ENCODE measurements at places on chromosomes 7 and 10.

DNA sequence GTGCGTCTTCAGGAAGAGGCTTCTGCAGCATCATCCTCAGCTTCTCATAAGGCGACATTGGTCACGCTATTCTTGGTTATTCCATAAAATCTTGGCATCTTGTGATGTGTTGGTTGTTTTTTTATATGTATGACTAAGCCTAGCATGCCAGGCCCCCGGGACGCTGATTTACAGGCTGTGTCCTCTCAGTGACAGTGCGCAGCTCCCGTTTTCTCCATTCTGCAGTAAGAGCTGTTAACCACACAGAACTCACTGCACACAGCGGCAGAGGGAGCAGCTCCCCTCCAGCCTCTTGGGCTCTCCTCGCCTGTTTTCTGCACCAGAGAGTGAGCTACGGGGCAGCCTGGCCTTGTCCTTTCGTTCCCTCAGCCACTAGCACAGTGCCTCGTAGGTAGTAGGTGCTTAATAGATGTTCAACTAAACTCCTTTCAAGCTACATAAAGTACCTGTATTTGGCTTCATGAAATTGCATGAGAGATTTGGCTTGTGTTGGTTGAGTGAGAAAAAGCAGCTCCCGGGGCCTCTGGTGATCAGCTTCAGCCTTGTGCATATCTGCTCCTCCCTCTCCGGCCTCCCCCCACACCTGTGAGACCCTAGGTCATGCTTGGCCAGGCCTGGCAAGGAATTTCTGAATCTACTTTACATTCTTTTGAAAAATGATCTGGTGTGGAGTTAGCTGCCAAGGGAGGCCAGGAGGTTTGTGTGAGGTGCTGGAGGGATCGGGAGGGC, 116.2 kb downstream of the WDR37 start:
- no peak for DNase-seq

- DNase-seq: no peak
Observed at GRCh38 chr10:71946700-71947099, 17.5 kb upstream of the CHST3 start.

DNA sequence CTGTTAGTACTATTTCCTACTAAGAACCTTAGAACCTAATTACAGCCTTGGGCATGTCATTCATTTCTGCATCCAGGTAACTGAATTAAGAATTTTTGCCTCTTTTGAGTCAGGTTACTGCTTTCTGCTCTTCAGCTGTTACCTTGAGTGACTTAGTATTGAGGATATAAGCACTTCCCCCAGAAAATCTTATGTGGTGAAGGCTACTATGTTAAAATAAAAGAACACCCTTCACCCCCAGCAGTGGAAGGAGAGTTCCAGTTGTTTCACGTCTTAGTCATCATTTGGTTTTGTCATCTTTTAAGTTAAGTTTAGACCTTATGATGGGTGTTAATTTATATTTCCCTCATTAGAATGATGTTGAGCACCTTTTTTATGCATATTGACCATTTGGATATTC, 82.8 kb downstream of the GLCCI1 start:
- DNase-seq: no peak

DNA sequence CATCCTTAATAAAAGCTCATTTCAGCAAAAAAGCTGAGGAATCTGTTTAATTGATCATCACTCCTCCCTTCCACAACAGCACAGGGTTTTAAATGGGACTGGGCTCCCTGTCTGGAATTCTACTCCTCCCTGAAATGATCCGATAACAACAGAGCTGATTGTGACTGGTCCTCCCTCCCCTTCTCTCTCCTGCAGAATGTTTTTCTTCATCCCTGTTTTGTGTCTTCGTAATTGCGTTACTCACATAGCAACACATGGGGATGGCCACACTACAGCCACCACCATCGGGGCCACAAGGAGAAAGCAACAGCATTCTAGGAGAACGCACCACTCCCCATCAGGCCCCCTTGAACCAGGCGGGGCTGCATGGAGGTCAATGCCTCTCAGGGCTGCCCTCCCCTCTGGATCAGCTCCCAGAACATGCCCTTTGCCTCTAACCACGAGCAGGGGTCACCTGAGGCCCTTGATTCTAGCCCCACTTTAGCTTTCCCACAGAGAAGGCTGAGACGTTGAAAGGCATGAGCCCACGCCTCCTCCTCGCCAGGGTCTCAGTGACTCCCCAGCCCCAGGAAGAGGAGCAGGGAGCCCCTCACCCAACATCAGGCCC, 152.6 kb downstream of the PLXNA4 start:
- no peak for DNase-seq

DNA sequence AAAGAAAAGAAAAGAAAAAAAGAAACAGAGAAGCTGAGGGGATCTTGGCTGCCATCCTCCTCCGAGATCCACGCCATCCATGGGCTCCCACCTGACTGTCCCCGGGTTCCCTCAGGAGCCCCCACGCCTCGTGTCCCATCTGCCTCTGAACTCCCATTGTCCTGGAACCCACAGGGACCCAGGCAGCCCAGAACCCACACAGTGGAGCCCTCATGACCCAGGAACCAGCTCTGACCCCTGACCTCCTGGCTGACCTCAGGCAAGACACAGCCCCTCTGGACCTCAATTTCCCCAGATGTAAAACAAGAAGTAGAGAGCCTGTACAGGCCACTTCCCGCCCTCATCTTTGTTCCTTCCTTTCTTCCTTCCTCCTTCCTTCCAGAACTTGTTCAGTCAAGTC, 40.4 kb downstream of the RASGEF1A start:
- DNase-seq: no peak

- no peak for DNase-seq
Observed at GRCh38 chr10:103188853-103189252, 4.2 kb downstream of the NT5C2 start.

DNA sequence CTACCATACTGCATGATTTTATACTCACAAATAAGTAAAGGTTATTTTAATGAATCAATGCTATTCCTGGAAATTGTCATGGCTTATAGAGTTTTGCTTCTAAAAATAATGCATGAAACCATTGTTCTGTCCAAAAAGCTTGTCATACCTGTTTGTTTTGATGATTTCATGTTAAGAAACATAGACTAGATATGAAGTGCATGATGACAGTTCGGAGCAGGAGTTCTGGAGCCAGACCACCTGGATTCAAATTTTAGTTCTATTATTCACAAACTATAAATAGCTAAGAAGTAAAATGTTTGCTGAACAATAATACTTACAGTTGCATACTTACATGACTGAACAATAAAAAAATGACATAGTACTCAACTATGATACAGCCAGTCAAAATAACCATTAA, 107.0 kb upstream of the AKR1E2 start:
- no peak for DNase-seq

GRCh38 chr7:463817-464453, 55.7 kb downstream of the PDGFA start:
- no peak for DNase-seq

DNA sequence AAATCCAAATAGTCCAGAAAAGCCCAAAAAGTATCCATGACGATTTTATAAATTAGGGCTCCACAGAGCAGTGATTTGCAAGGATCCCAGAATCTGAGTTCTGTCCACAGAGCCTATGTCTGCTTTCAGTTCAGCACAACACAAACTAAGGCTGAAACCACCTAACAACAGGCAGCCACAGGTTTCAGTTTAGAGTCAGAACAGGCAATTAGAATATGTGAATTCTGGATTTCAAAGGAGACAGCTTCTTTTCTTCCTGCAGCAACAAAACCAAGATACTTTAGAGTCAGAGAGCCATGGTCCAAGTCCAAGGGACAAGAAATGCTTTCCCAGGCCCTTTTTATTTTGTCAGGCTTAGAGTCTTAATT, 23.6 kb downstream of the IFIT3 start:
- DNase-seq: no peak

- no peak for DNase-seq
Observed at GRCh38 chr7:116616555-116617059, 55.4 kb upstream of the MET start.

DNA sequence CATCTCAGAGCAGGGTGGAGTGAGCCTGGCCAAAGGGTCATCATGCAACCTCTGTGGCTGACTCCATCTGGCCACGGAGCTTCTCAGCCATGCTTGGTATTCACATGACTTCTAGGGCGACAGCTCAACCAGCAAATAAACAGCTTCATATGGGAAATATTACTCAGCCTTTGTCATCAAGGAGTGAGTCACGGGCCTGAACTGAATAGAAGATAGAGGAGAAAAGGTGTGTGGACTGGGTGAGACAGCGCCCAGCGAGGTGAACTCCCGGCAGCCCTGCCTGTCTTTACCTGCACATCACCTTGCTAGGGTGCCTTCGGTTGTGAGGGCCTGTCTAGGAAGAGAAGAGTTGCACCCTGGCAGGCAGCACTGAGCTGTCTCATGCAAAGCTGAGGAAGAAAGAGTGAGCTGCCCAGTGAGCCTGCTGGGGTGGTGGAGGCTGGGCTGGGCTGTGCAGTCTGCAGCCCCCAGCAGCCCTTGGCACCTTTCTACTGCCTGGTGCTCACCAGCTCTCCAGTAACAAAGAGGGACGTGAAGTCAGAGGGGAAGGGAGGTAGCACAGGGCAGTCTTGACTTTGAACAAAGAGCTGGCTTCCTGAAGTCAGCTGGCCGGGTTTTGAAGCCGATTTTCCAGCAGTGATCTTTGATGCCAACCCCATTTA, 114.2 kb downstream of the EGFR start:
- DNase-seq: no peak

GRCh38 chr10:13587391-13587790, 626 bp downstream of the PRPF18 start:
- DNase-seq: peak; percentile 11

DNA sequence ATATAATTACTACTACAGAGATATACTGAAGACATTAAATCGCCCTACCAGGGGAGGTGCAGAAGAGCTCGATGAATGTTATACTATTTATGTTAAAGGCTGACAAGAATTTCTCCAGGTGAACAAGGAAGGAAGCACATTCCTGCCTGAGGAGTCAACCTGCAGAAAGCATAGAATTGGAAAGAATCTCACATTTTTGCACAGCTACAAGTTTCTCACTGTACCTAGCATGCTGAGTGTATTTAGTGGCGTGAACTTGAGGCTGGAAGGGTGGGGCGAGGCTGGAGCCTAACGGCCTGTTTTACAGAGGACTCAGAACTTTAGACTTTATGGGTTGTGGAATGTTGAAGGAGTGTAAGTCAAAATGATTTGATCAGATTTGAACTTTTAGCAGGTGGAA, 373.6 kb upstream of the LRGUK start:
- no peak for DNase-seq

DNA sequence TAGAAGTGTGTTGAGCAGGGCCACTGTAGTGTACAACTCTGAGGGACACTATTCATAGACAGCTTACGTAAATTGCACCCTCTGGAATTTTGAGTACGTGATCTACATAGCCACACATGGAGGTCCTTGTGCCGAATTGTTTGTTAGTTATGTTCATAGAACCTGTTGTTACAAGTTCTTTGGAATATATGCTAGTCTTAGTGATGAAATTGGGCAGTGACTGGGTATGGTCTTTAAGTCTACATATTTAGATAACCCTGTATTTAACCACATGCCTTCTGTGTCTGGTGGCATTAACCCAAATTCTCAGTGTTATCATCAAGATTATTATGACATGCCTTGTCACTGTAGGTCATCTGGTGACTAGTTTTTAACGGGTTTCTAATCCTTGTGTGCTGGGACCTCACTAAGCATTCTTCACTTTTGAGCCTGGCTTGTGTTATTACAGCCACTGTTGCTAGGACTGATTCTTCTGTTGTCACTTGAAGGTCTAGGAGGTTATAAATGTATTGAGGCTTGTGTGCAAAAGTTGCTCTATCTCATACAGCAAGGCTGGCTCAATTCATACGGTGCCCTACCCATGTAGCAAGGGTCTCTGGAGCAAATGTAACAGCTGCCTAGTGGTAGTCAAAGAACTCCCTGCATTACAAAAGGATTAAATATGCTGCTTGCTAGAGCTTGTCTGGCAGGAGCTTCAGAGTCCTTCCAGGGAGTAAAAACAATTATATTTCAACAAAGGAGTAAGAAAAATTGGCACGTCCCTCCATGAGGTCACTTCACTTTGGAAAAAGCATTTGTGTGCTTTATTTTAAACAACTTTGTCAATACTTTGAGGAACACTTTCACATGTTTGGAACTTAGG, 65.4 kb downstream of the CDK14 start:
- DNase-seq: no peak

DNA sequence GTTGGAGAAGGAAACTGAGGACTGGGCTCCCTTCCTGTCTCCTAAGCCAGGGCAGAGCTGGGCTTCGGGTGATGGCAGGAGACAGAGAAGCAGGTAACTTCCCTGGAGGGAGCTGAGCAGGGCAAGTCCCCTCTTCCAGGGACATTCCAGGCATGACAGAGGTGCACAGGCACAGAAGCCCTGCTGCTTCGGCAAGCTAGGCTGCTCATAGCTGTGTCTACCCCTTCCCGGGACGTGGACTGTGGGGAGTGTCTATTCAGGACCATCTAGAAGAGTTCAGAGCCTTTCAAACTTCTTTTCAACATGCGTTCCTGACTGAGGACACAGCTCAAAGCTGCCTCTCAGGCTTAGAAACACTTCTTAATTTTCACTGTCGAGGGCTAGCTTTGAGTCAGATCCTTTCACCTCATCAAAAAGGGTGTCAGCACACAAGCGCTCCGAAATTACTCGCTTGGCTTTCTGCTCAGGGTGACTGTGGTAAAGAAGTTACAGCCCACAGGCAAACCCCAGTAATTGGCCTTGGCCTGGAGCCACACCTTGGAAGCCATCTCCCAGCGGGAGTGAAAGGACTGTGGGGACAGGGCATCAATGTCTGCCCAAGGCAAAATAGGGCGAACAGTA, 63.7 kb upstream of the STEAP1B start:
- DNase-seq: no peak

GRCh38 chr10:122258136-122259074, 12.7 kb upstream of the BTBD16 start:
- DNase-seq: no peak

GRCh38 chr10:63716016-63716580, 194.9 kb downstream of the REEP3 start:
- DNase-seq: no peak

DNA sequence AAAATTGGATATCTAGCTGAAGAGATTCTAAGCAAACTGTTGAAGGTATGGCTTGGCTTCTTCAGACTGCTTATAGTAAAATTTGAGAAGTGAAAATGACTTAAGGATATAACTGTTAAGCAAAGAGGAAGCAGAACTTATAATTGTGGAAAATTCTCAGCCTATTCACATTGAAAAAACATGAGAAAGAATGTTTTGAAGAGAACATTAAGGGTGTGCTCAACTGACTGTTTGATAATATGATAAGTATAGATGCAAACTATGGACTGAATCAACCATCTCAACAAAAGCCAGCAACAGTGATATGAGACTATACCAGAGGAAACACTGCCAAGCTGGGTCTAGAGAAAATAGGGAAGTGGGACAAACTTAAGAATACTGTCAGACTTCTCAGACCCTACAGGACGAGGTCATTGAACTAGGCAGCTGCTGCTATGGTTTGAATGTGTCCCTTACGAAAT, 133.1 kb upstream of the PPP1R3A start:
- DNase-seq: peak; percentile 29

- DNase-seq: no peak
Observed at GRCh38 chr7:101969997-101970585, 152.7 kb downstream of the CUX1 start.

All from germinal center (tissue), 1 donor.